ENCODE measurements at places on chromosomes 13 and 19. TPM values are rescaled to one million over a fixed set of nuclear protein-coding genes. Genes with fewer than 3 reads are reported as not detected.

PSG1 gene
- not detected for total RNA-seq

RNF225 gene
- not detected for total RNA-seq

CCDC70 gene
- not detected for total RNA-seq

KANK3 gene
- 1.00 TPM for total RNA-seq
